Activated naive CD4-positive, alpha-beta T cell (primary cell): ENCODE measurements at places on chromosomes 2 and 18.

DNA sequence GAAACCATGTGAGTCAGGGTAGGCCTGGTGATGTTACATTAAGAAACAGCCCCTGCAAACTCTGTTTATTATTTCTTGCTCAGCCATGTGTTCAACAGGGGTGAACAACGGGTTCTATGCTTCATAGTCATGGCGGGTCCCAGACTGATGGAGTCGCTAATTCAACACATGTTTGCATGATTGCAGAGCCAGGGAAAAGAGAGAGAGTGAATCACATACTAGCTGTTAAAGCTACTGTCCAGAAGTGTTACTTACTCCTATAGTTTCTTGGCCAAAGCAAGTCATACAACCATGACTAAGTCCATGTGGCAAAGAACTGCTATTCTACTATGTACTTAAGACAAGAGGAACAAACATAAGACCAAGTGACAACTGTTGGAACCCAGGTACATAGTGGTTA is 241.2 kb upstream of the SKOR2 start:
- DNase-seq: no peak

DNA sequence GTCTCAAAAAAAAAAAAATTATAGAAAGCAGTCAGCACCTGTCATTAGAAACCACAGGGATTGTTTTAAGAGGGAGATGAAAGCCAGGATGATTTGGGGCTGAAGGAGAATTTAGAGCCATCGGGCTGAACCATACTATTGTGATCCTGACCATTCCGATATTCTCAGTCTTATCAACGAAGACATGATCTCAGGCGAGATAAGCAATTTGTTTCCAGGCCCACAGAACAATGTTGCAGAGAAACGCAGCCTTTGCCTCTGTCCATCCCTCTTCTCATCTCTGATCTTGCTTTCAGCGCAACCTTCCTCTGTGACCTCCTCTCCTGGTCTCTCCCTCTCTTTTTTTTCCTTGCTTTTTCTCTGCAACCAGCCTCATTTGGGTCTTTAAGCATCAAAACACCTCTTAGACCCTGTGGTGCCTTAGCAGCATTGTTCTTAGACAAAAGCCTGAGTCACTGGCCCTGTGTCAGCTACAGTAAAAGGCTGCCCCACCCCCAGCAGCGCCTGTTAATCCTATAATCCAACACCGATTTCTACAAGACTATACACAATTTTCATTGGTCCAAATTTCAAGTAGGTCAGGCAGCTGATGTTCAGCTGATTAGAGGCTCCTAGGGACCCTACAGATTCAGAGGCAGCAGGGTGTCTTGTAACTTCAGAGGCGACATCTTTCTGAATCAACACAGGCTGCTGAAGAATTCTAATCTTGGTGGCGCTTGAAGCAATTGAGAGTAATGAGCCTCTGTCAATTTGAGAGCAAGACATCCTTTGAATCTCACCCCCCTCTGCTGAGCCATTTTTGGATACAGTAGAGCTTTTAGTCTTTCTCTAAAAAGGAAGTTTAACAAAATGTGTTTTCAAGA is 206.0 kb downstream of the NCK2 start:
- no peak for DNase-seq

- no peak for DNase-seq
These were observed 14.6 kb upstream of the NAPG start for GRCh38 chr18:10511236-10511635.

- DNase-seq: no peak
These were observed 29.0 kb downstream of the CFAP210 start for GRCh38 chr2:169664978-169665930.

- no peak for DNase-seq
These were observed 487.0 kb downstream of the SUCLG1 start for GRCh38 chr2:83972128-83972527.

- no peak for DNase-seq
These were observed 57.0 kb downstream of the EFR3B start for GRCh38 chr2:25098670-25099486.

DNA sequence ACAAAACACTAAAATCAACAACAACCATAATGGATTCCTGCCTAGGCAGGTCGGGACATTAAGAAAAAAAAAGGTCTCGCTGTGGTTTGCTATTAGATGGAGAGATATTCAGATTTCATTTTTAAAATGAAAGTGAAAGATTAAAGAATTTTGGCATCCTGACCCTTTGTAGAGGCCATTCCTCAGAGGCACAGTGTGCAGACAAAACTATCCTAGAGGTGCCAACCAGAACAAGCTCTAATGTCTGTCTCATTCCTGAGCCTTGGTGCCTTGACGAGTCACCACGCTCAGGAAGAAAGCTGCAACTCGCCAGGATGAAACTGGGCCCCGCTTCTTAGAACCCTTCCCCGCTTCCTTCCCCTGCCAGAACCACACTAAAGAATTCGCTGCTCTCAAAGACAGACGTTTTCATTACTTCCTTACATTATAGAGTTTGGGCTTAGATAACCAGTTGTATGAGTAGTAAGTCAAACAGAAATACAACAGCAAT is 156.0 kb downstream of the TGIF1 start:
- DNase-seq: no peak

DNA sequence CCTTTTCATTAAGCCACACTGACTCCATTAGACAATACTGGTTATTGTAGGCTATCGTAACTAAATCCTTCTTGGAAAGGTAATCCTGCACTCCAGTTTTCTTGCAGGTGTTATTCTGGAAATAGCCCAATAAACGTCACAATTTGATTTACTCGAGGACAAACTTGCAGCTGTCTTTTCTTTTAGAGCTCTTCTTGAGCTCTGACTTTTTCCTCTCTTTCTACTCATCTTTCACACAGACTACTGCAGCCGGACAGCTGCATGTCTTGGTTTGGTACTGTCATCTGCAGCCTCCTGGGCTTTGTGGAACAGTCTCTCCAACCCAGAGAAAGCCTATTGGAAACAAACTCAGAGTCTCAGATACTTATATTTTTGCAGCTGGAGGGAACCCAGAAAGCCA is 23.0 kb upstream of the MSGN1 start:
- no peak for DNase-seq

DNA sequence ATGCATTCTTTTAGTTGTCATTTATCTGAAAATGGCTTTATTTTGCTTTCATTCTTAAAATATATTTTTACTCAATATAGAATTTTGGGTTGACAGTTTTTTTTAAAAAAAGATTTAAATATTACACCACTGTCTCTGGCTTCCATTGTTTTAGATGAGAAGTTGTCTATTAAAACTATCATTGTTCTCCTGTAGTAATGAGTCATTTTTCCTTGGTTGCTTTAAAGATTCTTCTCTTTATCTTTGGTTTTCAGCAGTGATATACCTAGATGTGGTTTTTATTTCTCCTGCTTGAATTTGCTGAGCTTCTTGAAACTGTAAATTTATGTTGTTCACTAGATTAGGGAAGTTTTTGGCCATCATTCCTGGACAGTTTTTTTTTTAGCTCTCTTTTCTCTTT is 26.7 kb upstream of the DLX2 start:
- no peak for DNase-seq

GRCh38 chr18:59196161-59196725 is 23.7 kb upstream of the GRP start:
- no peak for DNase-seq
